Cardiac fibroblast (primary cell): ENCODE measurements at places on chromosomes 3 and 15.
A peak's percentile ranks its signal among the peaks of the same experiment; 100 is the strongest.

DNA sequence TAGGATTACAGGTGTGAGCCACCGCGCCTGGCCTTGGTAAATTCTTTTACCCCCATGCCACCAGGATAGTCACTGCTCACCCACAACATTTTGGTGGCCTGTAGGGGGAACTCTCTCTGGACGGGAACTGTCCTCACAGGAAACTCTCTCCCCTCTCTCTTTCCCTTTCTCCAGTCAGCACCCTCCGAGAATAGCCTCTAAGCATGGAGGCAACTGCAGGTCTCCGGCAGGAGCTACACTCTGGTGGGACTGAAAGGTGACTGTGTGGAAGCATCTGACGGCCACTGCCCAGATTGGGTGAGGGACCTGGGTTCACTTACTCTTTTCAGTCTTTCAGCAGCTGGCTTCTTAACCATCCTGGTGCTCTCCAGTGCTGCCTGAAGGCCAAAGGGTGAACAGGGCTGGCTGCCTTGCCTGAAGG, 21.3 kb downstream of the TRANK1 start:
- DNase-seq: no peak

- peak; percentile 80 for DNase-seq
These were observed 78.3 kb upstream of the CDIN1 start for GRCh38 chr15:36501063-36501678.

- no peak for DNase-seq
These were observed 38.2 kb downstream of the TPM1 start for GRCh38 chr15:63080634-63081250.

- DNase-seq: no peak
These were observed 4.8 kb downstream of the KLF13 start for GRCh38 chr15:31331389-31331788.
